ENCODE measurements at places on chromosomes 13 and 19.

DNA sequence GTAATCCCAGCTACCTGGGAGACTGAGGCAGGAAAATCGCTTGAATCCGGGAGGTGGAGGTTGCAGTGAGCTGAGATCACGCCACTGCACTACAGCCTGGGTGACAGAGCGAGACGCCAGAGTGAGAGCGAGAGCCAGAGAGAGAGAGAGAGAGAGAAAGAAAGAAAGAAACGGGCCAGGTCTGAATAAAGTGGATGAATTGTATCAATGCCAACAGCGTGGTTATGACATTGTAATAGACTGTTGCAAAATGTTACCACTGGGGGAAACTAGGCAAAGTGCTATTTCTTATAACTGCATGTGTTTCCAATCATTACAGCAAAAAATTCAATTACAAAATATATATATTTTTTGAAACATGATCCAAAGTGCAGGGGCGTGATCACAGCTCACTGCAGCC is 11.8 kb upstream of the BTBD2 start:
- DNase-seq, result no peak

DNA sequence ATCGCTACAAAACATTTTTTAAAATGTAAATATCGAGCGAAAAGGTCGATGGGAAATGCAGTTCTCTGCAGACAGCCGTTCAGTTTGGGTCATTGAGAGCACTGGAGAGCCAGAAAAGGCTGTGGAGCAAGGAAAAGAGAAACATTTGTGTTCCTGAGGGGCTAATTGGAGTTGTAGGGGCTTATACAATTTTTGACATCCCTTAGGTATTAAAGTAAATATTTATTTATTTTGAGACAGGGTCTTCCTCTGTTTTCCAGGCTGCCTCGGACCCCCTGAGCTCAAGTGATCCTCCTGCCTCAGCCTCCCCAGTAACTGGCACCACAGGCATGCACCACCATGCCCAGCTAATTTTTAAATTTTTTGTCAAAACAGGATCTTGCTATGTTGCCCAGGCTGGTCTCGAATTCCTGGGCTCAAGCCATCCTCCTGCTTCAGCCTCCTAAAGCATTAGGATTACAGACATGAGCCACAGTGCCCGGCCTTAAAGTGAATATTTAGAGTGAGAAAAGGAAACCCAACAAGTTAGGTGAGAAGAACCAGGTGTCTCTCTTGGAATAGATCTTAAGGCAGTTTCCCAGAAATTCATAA is 825 bp upstream of the YIF1B start:
- DNase-seq, result no peak

- DNase-seq, result no peak
Observed at GRCh38 chr13:87536499-87536898, 134.7 kb upstream of the SLITRK5 start.

- DNase-seq, result no peak
Observed at GRCh38 chr13:94309997-94310855, 169.3 kb downstream of the DCT start.

- DNase-seq, result no peak
Observed at GRCh38 chr13:45224176-45224575, 23.3 kb upstream of the KCTD4 start.

DNA sequence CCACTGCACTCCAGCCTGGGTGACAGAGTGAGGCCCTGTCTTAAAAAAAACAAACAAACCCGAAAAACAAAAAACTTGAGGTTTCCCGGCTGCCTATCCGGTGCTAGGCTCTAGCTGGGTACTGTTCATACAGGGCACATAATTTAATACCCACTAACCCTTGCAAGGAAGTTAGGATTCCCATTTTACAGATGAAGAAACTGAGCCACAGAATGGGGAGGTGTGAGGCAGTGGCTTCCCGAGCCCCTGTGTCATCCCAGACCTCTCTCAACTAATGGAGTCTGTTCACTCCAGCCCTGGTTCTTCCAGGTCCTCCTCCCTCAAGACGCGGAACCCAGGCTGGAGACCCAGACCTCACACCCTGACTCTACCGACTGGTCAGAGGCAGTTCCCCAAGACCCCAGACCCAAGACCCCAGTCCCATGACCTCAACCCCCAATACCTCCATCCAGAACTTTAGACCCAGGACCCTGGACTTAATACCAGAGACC is 576 bp downstream of the APBA3 start:
- no peak for DNase-seq

GRCh38 chr13:91323349-91323748 is 24.1 kb upstream of the MIR17HG start:
- no peak for DNase-seq
